ENCODE measurements at places on chromosomes 12 and 14. TPM values are rescaled to one million over a fixed set of nuclear protein-coding genes. Genes with fewer than 3 reads are reported as not detected.

TPPP2 gene
- total RNA-seq = not detected

SCNN1A gene
- 0.18 TPM for total RNA-seq

SERPINA9 gene
- not detected for total RNA-seq

KRT79 gene
- total RNA-seq = not detected

SMIM41 gene
- not detected for total RNA-seq

PAX9 gene
- total RNA-seq = 0.44 TPM

PPP4R3A gene
- total RNA-seq = 77.0 TPM
